ENCODE measurements at places on chromosomes 1 and 21. TPM values are rescaled to one million over a fixed set of nuclear protein-coding genes. Genes with fewer than 3 reads are reported as not detected.

The HSD11B1 gene
- 1.3 TPM for total RNA-seq

The HFM1 gene
- 1.3 TPM for total RNA-seq

DNA sequence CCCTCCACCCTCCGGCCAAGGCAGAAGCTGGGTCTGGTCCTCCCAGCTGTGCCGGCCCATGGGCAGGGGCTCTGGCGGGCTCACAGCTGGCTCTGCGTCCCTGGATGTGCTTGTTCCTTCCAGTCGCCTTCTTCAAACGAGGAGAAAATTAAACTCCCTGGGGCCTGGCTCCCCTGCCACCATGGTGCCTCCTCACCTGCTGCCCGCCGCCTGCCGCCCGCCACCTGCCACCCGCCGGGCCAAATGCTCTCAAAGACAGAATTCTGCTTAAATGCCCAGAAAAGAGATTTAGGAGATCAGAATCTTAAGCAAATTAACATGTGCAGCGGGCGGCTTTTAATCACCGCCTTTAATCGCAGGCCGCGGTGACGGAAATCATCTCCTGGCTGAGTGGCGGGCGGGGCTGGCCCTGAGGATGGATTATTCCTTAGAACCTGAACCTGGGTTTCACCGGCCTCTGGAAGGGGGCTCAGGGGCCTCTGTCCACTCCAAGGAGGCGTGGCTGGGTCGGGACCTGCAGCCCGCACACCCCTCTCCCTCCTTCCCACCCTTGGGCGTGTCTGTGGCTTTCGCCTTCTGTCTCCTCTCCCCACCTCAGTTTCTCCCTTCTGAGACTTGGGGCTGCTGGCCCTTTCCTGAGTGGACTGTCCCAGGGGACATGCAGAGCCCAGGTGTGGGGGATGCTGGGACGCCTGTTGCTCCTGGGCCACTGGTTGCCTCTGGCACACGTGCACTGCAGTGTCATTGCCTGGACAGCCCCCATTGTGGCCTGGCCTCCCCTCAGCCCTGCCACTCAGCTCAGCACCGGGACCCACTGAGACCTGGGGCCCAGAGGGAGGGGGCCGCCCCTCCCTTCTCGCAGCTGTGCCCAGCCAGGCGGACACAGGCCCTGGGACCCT, 10.5 kb upstream of the PLCH2 start:
- H3K27me3 ChIP-seq: peaks cover 25% of the 10 kb centered on the region
- no peaks in the 10 kb centered on the region for H3K36me3 ChIP-seq
- H3K4me3 ChIP-seq: no peak overlapping the region
- H3K27ac ChIP-seq: no peak overlapping the region
- DNase-seq: no peak

The ODF2L gene
- total RNA-seq: 4.3 TPM

GRCh38 chr1:86114236-86114635, 42.3 kb downstream of the COL24A1 start:
- no peak overlapping the region for H3K27ac ChIP-seq
- H3K27me3 ChIP-seq: no peaks in the 10 kb centered on the region
- no peaks in the 10 kb centered on the region for H3K4me1 ChIP-seq
- no peak for DNase-seq
- H3K4me3 ChIP-seq: no peak overlapping the region

DNA sequence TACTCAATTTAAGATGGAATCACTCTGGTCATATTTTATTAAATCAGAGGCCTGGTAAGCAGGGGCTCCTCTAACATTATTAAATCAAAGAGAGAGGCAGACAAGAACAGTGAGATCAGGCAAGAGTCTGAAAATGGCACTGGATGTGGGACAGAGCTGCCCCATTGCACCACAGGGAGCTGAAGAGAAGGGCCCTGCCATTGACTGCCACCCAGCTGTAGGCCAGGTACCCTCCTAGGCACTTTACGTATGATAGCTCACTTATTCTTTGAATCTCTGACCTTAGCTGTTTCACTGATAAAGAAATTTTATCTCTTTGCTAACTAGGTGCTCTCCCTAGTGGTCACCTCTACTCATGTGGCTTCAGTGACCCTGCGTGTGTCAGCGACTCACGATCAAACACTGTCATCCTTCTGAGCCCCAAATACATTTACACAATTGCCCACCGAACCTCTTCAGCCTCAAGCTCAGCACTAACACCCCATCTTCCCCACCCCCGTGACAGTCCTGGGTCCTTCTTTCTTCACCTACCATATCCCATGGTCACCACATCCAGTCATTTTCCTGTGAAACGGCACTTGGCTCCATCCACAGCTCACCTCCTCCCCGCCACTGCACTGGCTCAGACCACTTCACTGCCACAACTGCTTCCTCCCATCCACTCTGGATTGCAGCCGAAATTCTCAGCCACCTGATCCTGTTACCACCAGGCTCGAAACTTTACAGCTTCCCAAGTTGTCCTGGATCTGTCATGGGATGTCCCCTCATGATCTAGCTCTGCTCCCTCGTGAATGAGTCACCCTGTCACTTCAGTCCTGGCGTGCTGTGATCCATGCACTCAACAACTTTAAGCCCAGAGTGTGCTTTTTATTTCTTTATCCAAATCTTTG, 97.3 kb upstream of the SYT6 start:
- DNase-seq: no peak
- H3K4me1 ChIP-seq: no peaks in the 10 kb centered on the region
- peak overlapping the region; percentile 65 for H3K27ac ChIP-seq
- no peaks in the 10 kb centered on the region for H3K27me3 ChIP-seq
- no peaks in the 10 kb centered on the region for H3K36me3 ChIP-seq

- peak overlapping the region; percentile 93 for H3K27ac ChIP-seq
- peaks cover 13% of the 10 kb centered on the region for H3K4me1 ChIP-seq
- no peaks in the 10 kb centered on the region for H3K27me3 ChIP-seq
- H3K36me3 ChIP-seq: no peaks in the 10 kb centered on the region
Observed at GRCh38 chr1:248857749-248858095, 1.2 kb downstream of the ZNF692 start.

DNA sequence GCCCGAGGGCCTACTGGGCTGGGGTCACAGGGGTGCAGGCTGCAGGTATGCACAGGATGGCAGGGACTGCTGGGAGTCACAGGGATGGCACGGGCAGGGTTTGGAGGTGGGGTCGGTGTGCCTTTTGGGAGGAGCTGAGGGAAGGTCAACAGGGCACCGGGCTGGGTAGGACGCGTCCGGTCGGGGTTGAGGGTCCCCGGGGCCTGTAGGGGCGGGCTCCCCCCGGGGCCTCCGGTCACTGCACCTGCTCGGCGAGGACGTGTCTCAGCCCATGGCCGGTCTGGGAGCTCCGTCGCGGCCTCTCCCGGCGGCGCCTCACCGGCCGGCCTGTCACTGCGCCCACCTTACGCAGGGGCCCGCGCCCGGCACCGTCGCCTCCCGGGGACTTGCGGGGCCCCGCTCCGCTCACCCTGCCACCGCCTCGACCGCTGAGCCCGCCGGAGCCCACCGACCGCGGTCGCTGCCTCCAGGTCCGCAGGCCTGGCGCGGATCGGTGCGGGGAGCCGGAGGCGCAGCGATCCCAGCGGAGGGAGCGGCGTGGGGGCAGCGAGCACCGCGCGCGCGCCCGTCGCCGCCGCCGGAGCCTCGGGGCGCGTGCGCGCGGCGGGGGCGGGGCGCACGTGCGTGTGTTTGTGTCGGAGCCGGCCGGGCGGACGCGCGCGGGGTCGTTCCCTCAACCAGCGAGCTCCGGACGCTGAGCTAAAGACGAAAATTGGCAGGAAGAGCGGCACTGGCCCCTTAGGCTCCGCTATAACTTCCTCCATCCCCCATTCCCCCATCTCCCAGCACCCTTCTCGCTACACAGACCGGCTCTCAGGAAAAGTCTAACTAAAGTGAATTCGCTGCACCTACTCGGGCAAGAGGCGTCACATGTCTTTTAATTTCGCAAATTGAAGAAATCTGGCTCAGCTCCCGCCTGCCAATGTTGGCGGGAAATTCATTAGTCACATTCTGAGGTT, at the start of gene AMIGO1:
Gene AMIGO1 (minus strand): TSS at position 552 of the 959 bp plus-strand sequence. CDS start 815 bp downstream, outside the sequence.
- H3K27ac ChIP-seq: peak within 1 kb of the TSS; percentile 85
- H3K27me3 ChIP-seq: no peaks in the 10 kb centered on the region
- peak; percentile 80 for DNase-seq

GRCh38 chr1:61226791-61227567, 144.6 kb downstream of the NFIA start:
- H3K36me3 ChIP-seq: no peaks in the 10 kb centered on the region
- DNase-seq: no peak
- peaks cover 30% of the 10 kb centered on the region for H3K4me1 ChIP-seq
- H3K27me3 ChIP-seq: no peaks in the 10 kb centered on the region

GRCh38 chr1:192386051-192386650, 69.4 kb downstream of the RGS21 start:
- H3K36me3 ChIP-seq: no peaks in the 10 kb centered on the region
- H3K4me1 ChIP-seq: no peaks in the 10 kb centered on the region
- no peak overlapping the region for H3K4me3 ChIP-seq
- H3K27ac ChIP-seq: no peak overlapping the region
- no peaks in the 10 kb centered on the region for H3K27me3 ChIP-seq

DNA sequence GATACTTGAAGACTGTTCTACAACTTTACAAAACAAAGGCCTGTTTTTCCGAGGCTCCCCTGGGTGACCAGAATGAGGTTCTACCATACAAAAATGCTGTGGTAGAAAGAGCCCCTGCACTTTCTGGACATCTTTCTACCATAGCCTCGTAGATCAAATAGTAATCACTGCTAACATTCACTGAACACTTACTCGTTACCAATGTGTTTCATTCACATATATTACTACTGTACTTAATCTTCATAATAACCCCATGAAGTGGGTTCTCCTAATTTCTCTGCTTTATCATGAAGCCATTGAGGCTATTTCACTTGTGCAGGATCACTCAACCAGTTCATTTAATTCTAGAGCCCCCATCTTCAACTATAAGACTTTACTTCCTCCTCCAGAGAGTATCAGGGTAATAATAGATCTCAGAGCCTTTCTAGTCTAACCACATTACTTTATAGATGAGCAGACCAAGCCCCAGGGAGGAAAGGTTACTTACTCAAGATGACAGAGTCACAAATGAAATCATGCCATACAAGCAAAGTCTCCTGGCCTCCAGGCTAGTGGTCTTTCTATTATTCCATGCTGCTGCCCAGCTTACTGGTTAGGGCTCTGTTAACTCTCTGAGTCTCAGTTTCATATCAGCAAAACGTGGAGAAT, 46.7 kb upstream of the OSBPL9 start:
- no peak overlapping the region for H3K4me3 ChIP-seq
- no peaks in the 10 kb centered on the region for H3K27me3 ChIP-seq
- peaks cover 51% of the 10 kb centered on the region for H3K4me1 ChIP-seq
- DNase-seq: no peak
- H3K27ac ChIP-seq: peak overlapping the region; percentile 58

GRCh38 chr1:47593598-47594285, 155.9 kb downstream of the FOXD2 start:
- no peak overlapping the region for H3K27ac ChIP-seq
- DNase-seq: no peak
- H3K4me1 ChIP-seq: no peaks in the 10 kb centered on the region
- no peaks in the 10 kb centered on the region for H3K36me3 ChIP-seq
- H3K4me3 ChIP-seq: peak overlapping the region; percentile 37
- H3K27me3 ChIP-seq: peaks cover 48% of the 10 kb centered on the region

The NTMT2 gene
- not detected for total RNA-seq

GRCh38 chr1:200048244-200048643, 20.7 kb downstream of the NR5A2 start:
- no peaks in the 10 kb centered on the region for H3K4me1 ChIP-seq
- no peaks in the 10 kb centered on the region for H3K36me3 ChIP-seq
- H3K27me3 ChIP-seq: no peaks in the 10 kb centered on the region
- no peak for DNase-seq

All from psoas muscle (tissue), 8 donors.